ENCODE measurements at places on chromosomes 7 and 10. TPM values are rescaled to one million over a fixed set of nuclear protein-coding genes. Genes with fewer than 3 reads are reported as not detected.

Gene PNLIPRP3
- not detected for total RNA-seq

Gene RHBDD2
- total RNA-seq, result 68.6 TPM

Gene SPDYE16
- total RNA-seq, result not detected

Gene OGDHL
- not detected for total RNA-seq

Gene KLF14
- total RNA-seq, result 0.42 TPM

Gene ATG9B
- total RNA-seq, result not detected

Gene DNA2
- 9.0 TPM for total RNA-seq

Gene ARMC10
- total RNA-seq, result 44.2 TPM

Gene NKX2-3
- not detected for total RNA-seq

Gene INA
- not detected for total RNA-seq

Gene GPRIN2
- total RNA-seq, result 2.5 TPM

Gene WEE2
- not detected for total RNA-seq

Gene ITIH5
- total RNA-seq, result 28.4 TPM

Gene GTPBP10
- 18.2 TPM for total RNA-seq

Gene CLCN1
- total RNA-seq, result not detected

Gene LGI1
- 8.4 TPM for total RNA-seq

Gene TRIM50
- not detected for total RNA-seq

Gene PIK3AP1
- total RNA-seq, result 13.6 TPM

Gene LIPJ
- total RNA-seq, result 0.87 TPM

Gene CDC14C
- not detected for total RNA-seq

Gene OR2A12
- not detected for total RNA-seq

Gene ARMS2
- not detected for total RNA-seq

Gene SFTPD
- total RNA-seq, result 1.5 TPM

Gene KLF6
- 200 TPM for total RNA-seq

Gene FGFR2
- 9.4 TPM for total RNA-seq

Gene PRPS1L1
- total RNA-seq, result not detected

All from tibial nerve (tissue), 4 donors.